ENCODE measurements at places on chromosomes 13 and 19.

GRCh38 chr19:3664879-3665642 is 35.2 kb downstream of the PIP5K1C start:
- DNase-seq, result no peak

GRCh38 chr19:44985445-44985844 is 15.8 kb upstream of the RELB start:
- no peak for DNase-seq

DNA sequence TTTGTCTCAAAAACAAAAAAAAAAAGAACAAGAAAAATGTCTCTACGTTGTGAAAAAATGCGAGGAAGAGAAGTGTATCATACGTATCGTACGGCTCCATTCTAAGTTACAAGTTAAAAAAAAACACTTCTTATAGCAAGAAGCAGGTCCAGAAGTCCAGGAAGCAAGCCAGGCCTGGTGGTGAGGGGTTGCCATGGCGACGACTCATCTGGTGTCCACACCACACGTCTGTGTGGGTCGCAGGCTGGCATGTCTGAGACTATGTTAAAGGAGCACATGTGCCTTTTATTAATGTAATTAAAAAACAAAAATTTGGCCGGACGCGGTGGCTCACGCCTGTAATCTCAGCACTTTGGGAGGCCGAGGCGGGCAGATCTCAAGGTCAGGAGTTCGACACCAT is 5.9 kb downstream of the MED16 start:
- DNase-seq, result no peak

DNA sequence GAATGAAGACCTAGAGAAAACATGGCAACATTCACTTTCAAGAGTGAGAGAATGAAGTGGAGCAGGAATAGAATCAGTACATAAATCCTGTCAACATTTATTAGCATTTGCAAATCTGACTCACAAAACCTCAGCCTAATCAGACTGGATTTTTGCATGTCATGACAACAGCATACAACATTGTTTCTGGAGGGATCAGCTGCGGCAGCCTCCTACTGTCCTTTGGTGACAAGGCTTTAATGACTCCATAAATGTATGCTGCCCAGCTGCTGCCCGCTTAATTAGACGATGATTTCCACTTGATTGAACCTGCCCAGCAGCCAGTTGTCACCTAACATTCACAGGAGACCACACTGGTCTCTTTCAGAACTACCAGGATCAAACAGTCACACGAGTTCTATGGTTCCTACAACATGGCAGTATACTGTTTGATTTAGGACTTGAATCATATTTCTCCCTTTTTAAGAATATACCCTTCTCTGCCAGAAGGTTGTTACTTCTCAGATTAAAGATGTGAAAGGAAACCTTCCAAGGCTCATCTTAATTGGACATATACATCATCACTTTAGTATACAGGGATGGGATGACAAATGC is 9.3 kb downstream of the EBPL start:
- no peak for DNase-seq

GRCh38 chr19:20453425-20453935 is 112.1 kb downstream of the ZNF737 start:
- DNase-seq, result no peak

GRCh38 chr19:17404015-17404414 is 1.4 kb downstream of the BST2 start:
- no peak for DNase-seq

DNA sequence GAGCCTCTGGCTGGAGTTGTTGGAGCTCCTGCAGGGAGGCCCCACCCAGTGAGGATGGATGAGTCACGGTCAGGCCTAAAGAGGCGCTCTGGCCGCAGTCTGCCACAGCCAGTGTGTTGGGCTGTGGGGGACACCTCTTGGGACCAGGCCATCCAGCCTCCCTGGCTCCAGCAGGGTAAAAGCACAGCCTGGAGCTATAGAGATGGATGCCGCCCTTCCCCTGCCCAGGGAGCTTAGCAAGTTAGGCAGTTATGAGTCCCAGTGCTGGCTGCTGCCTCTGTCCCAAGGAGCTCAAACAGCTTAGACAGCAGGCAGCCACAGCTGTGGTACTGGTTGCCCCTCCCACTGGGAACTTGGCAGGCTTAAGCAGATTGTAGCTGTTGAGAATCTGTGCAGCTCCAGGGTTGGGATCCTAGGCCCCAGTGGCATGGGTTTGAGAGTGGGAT is 100.9 kb downstream of the NDFIP2 start:
- peak; percentile 20 for DNase-seq

DNA sequence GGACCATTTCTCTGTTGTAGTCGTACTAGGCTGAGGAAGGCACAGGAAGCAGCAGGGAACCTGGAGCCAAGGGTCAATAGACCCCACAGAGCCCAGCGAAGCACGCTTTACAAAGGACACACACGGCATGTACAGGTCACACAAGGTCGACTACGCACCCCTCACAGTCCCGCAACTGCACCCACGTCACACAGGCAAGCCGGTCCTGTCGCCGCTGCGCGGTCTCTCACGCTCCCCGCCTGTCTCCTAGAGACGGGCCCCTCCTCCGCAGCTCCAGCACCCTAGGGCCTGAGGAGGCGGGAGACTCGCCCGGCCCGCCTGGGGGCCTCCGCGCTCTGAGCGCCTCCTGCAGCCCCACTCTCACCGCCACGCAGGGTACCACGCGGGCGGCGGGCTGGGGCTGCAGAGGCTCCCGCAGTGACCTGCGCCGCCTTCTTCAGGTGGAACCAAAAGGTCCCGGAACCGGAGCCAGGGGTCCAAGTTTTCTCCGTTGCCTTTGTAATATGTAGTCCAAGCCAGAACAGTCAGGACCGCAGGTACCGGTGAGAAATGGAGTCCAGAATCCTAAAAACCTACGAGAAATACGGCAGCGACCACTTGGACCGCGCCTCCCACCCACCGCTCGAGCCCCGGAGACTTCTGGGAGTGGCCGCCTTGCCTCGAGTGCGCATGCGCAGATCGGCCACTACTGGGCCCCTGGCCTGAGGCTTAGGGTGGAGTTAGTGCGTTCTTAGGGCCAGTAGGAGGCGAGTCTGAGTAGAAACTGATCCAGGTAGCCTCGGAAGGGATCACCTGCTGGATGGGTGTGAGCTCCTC is at the start of gene ZNF607:
Gene ZNF607, minus strand, starts transcription at position 651 of the 816 bp plus-strand sequence. CDS start 8,143 bp downstream, outside the sequence.
- peak; percentile 71 for DNase-seq

DNA sequence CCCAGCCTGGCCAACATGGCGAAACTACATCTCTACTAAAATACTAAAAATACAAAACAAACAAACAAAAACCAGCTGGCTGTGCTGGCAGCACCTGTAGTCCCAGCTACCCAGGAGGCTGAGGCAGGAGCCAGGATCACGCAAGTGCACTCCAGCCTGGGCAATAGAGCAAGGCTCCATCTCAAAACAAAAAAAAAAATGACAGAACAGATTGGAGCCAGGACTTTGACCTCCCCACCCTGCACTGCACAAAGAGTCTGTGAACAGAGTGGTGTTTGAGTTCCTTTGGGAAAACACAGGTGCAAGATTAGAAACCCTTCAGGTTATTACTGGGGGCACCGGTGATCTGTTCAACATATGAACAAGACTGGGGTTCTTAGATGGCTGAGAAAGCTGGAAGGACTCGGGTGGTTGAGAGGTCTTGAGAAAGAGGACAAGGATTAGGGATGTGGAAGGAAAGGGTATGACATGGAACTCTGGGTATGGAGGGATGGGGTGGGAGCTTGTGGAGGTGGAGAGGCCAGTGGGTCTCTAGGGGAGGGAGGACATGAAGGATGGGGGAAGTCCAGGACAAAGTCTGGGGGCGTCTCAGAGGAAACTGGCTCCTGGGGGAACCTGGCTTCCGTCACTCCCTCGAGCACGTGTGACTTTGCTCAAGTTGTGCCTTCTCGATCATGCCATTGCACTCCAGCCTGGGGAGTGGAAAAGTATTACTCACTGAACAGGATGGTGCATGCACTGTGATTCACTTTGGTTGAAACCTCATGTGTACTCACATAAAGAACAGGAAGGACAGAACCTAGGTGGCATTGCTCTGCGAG is 25.9 kb downstream of the RCN3 start:
- DNase-seq, result no peak

DNA sequence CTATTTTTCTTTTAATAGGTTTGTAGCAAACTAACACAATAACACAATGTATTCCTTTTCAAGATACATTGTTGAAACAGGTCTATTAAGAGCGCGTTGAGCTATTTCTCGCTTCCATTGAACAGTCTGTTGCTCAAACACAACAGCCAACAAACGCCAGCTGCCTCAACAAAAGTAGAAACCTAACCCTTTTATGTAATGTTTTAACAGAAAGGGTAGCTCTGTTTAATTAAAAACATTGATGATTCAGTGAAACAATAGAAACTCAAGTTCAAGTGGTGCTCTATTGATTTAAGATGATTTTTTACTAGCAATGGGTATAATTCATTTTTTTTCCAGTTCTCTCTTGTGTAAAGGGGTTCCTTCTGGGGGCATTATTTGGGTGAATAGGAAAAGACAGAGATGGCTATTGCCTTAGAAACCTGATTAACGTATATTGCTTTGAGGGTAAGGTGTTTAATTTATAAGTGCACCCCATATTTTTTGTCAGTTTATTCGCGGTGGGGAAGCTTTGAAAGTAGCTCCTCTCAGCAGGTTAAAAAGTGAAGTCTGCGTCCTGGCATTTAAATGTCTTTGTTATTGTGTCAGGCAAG is 14.9 kb downstream of the ZIC2 start:
- no peak for DNase-seq

- no peak for DNase-seq
These were observed 60.3 kb downstream of the SLC7A9 start for GRCh38 chr19:32809254-32809653.

GRCh38 chr13:68254151-68254550 is 1024.0 kb upstream of the PCDH9 start:
- no peak for DNase-seq

- DNase-seq, result no peak
These were observed 1.7 kb downstream of the PRR12 start for GRCh38 chr19:49592486-49593232.

DNA sequence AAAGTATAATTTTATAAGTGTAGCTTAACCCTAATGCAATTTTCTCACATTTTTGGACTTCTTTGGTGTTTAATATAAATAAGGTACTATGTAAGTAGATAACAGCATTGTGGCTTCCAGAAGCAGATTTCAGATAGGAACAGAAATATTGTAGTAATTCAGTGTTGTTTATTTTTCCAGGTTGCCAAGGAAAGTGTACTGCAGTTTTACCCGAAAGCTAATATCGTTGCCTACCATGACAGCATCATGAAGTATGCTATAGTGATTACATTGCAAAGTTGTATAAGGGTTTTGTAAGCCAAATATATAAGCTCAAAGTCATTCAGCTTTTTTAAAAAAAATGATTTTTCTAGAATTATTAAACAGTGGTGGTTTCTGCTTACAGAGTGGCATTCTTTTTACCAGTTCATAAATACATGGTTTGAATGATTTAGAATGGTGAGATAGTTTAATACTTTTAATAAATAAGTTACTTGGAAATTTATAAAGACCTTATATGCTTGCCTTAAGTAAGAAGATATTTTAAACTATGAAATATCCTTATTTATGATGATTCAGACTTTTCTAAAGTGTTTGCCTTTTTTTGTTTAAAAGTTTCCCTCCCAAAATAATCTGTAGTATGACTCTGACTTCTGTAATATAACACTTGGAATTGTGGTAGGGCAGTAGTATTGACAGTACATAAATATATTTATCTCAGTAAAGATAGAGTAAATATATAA is 3.7 kb downstream of the UBA2 start:
- DNase-seq, result no peak

DNA sequence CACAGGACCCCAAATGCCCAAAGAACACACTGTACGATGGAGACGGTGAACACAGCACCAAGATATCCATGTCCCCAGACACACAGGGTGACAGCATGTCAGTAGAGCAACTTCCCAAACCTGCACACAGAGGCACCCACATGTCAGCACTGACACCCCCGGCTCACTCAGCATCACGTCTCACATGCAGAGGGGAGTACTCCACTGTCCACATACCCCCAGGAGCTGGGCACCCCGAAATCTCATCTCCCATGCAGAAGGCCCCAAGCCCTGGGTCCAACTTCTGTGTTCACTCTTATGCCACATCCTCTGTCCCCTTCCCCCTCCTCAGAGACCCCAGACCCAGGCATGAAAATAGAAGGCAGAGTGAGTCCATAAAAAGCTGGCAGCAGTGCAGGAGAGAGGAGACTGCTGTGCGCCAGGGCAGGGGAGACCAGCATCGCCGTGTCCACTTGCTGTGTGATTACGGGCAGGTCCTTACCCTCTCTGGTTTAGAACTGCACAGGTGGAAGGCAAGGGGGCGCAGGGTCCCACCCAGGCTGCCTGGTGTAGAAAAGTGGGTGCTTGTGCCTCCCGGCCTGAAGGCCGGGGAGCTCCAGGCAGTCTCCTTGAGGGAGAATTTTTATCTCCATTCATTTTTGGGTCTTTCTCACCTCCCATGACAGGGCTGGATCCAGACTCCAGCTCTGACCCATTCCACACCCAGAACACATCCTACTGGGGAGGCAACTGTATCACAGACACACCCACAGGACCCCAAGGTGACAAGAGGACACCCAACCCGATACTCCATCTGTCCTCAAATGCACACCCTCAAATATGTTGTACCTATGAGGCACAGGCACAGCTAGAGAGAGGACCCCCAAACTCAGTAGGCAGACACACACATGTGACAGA is 17.0 kb downstream of the ERFL start:
- no peak for DNase-seq

DNA sequence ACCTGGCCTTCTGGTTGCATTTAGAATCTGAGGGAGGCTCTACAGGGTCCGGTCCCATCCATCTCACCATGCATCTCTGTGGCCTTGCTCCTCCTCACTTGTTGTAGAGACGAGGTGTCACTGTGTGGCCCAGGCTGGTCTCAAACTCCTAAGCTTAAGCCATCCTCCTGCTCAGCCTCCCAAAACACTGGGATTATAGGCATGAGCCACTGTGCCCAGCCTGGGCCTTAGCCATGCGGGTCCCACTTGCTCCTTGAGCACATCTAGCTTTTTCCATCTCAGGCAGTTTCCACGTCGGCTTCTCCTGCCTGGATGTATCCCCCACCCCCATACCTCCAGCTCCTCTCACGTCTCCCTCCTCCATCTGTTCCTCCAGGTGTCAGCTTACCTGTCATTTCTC is 9.8 kb downstream of the ELSPBP1 start:
- DNase-seq, result no peak

DNA sequence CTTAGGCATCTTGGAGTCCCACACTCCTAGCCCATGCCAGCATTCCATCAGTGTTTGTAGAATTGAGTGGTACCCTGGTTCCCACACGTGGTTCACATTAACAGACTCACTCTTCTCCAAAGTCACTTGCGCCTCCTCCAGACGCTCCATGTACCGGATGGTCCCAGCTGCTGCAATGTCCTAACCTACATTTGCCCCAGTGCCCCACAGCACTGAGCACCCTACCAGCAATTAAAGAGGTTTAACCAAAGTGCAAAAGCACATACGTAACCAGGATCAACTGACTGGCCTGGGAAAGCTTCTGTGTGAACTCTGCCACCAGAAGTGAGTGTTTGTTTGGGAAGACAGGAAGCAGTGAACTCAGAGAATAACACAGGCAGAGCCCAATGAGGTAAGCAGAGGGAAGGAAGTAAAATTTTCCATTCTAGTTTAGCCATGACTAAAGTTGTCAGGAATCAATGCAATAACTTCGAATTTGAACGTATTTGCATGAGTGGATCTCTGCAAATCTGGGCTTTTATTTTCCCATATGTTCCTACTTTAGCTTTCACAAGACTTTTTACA is 7.3 kb upstream of the MEDAG start:
- DNase-seq, result peak; percentile 87

GRCh38 chr13:110743687-110744086 is 30.2 kb downstream of the ING1 start:
- DNase-seq, result no peak
